NCI-H1436 treated with DMSO at 0.1 percent for 48 hours (cell line): ENCODE measurements at places on chromosomes 5 and 9.
A peak's percentile ranks its signal among the peaks of the same experiment; 100 is the strongest.

GRCh38 chr5:107393851-107394250 lies 276.9 kb downstream of the EFNA5 start:
- no peak for DNase-seq

DNA sequence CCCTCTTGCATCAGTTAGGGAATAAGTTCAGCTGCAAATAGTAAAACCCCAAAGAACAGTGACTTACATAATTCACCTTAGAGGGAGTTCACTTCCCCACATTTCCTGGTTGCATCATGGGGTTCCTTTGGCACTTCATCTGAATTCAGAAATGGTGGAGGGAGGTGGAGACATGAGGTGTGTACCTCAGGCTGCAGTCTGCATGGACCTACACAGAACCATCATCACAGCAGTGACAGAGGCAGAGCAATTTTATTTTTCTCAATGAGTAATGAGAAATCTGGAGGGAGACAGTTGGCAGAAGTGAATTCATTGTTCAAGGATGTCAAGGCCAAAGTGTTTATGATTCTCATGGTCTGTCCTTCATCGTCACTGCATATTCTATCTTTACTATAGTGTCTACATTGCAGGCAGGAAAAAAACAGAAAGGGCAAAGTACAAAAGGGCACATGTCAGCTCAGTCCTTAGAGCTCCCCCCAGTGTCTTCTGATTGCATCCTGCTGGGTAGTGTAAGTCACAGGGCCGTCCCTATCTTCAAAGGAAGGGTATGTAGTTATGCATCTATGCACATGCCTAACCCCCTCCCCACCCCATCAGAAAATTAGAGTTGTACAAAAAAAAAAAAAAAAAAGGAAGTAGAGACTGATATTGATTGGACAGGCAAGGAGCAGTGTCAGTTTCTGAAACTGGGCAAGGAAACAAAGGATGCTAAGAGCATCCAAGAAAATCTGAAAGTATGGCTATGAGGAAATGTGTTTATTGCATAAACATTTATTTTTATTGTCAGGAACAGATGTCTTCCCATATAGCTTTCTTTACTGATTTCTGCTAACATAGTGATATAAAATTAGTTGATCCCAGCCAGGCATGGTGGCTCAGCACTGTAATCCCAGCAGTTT lies 132.7 kb upstream of the APC start:
- DNase-seq, result peak; percentile 5

GRCh38 chr5:171149333-171149732 lies 159.7 kb upstream of the TLX3 start:
- DNase-seq, result no peak

DNA sequence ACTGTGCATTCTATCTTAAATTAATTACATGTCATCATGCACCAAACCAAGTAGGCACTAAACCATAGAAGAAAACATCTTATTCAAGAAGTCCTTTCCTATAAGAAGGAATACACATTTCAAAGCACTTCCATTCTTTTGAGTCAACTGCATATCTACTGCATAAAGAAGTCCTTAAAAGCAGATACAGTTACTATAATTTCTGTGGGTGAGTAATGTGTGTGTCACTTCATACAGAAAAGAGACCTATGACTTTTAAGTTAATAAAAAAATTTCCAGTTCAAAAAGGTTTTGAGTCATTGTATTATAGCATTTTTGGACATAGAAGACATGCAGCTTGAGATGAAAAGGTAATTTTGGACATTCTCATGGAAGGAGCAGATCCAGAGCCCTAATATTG lies 125.0 kb downstream of the DTWD2 start:
- DNase-seq, result no peak

GRCh38 chr9:6113312-6113711 lies 97.9 kb upstream of the RANBP6 start:
- no peak for DNase-seq

DNA sequence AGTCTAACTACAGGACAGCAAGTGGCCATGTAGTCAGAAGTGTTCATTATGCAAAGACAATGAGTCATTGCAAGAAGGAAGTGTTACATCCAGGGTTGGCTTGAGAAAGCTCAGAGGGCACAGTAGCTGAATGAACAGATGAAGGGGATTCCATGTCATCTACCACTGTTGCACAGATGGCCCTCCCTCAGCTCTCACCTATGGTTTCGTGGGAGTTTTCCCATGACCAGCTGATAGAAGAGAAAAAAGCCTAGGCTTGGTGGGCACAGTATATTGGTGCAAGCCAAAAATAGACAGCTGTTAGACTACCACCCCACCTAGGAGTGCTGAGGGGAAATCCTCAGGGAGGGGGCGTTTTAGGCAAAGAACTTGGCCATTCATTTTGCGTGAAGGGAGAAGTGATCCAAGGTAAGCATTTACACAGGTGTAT lies 217.0 kb downstream of the DMRT2 start:
- DNase-seq, result no peak

- no peak for DNase-seq
Observed at GRCh38 chr5:172509405-172509781, 55.1 kb upstream of the SH3PXD2B start.

- no peak for DNase-seq
Observed at GRCh38 chr5:14341571-14342230, 198.6 kb downstream of the TRIO start.

GRCh38 chr9:134066913-134067851 lies 644 bp downstream of the BRD3 start:
- DNase-seq, result no peak
